Ovary (tissue), 10 donors: ENCODE measurements at places on chromosomes 7 and 10.
A peak's percentile ranks its signal among the peaks of the same experiment; 100 is the strongest.

DNA sequence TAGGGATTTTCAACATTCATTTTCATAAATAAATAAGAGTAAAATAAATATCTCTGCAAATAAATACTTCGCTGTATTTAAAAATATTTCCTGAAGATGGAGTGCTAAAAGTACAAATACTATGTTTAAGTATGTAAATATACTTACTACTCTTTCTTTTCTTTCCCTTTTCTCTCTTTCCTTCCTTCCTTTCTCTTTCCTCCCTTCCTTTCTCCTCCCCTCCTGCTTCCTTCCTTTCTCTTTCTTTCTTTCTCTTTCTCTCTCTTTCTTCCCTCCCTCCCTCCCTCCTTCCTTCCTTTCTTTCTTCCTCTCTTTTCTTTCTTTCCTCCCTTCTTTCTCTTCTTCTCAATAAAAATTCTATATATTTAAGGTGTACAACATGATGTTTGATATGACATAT is 496.1 kb downstream of the CCSER2 start:
- H3K4me3 ChIP-seq: no peak overlapping the region
- H3K36me3 ChIP-seq: no peaks in the 10 kb centered on the region
- no peak for DNase-seq
- H3K27ac ChIP-seq: no peak overlapping the region
- H3K4me1 ChIP-seq: no peaks in the 10 kb centered on the region

DNA sequence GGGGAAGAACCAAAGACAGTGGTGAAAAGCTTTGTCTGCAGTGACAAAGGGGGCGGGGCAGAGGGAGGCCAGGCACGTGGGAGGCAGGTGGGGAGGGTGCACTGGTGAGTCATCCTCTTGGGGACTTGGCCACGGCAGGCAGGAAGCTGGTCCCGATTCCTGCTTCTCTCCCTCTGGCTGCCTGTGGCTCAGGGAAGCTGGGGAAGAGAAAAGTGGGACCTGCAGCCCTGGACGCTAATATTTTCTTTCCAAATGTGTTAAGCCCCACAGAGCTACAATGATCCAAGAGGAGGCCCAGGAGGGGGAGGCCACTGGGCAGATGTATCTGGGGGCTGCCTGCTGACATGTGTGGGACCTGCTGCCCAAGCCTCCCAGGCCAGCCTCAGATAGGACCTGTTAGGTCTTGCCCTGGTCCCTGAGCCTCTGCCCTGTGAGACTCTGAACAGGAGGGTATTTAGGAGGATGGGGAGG is 231.8 kb downstream of the KCNMA1 start:
- DNase-seq: peak; percentile 77
- peaks cover 3% of the 10 kb centered on the region for H3K4me1 ChIP-seq
- H3K4me3 ChIP-seq: no peak overlapping the region
- no peak overlapping the region for H3K27ac ChIP-seq
- no peaks in the 10 kb centered on the region for H3K36me3 ChIP-seq

DNA sequence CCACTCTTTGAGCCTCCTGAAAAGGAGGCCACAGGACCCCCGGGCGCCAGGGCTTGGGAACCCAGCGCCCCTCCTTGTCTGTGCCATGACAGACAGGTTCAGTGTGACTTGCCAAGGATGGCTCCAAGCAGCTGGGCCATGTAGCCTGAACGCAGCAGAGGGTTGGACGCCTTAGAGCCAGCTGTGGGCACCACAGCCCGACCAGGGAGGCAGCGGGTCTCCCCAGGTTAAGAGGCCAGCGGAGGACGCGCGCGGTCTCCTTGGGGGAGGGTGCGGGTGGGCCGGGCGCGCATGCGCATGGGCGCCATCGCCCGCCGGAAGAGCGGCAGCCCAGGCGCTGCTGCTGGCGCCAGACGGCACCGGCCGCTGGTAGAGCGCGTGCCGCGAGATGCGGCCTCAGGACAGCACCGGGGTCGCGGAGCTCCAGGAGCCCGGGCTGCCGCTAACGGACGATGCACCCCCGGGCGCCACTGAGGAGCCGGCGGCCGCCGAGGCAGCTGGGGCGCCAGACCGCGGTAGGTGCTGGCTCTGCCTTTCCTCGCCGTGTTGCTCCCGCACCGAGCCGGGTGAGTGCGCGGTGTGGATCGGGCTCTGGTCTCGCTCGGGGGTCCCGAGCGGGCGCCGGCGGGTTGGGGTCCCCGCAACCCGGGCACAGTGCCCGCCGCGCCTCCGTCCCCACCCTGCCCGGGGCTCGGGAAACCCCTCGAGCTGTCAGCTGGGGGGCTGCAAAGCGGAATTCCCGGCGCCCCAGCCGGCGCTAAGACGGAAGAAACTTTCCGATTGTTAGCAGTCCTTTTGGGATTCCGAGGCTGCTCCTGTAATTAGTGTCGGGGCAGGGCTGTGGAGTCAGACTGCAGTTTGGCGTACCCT is at the start of gene SLC35G1:
Gene SLC35G1, plus strand, starts transcription at position 333 of the 870 bp plus-strand sequence. Its CDS starts 56 bp downstream, at position 389.
- no peak within 1 kb of the TSS for H3K27ac ChIP-seq
- H3K4me1 ChIP-seq: peaks cover 3% of the 10 kb centered on the region
- H3K4me3 ChIP-seq: peak within 1 kb of the TSS; percentile 90
- peak; percentile 49 for DNase-seq
- H3K27me3 ChIP-seq: no peaks in the 10 kb centered on the region

- no peak for DNase-seq
- no peaks in the 10 kb centered on the region for H3K27me3 ChIP-seq
Measured at GRCh38 chr10:34102893-34103506, 712.1 kb downstream of the PARD3 start.

GRCh38 chr7:101410743-101411507 is 48.2 kb downstream of the COL26A1 start:
- no peak for DNase-seq
- no peak overlapping the region for H3K4me3 ChIP-seq
- H3K4me1 ChIP-seq: no peaks in the 10 kb centered on the region
- no peaks in the 10 kb centered on the region for H3K27me3 ChIP-seq

GRCh38 chr7:70313271-70313670 is 715.0 kb downstream of the AUTS2 start:
- no peaks in the 10 kb centered on the region for H3K36me3 ChIP-seq
- peaks cover 3% of the 10 kb centered on the region for H3K4me1 ChIP-seq
- H3K4me3 ChIP-seq: no peak overlapping the region
- no peak for DNase-seq
- no peaks in the 10 kb centered on the region for H3K27me3 ChIP-seq
- no peak overlapping the region for H3K27ac ChIP-seq

- DNase-seq: no peak
- peaks cover 16% of the 10 kb centered on the region for H3K4me1 ChIP-seq
- no peak overlapping the region for H3K4me3 ChIP-seq
Measured at GRCh38 chr7:130903358-130903974, 169.5 kb upstream of the KLF14 start.

DNA sequence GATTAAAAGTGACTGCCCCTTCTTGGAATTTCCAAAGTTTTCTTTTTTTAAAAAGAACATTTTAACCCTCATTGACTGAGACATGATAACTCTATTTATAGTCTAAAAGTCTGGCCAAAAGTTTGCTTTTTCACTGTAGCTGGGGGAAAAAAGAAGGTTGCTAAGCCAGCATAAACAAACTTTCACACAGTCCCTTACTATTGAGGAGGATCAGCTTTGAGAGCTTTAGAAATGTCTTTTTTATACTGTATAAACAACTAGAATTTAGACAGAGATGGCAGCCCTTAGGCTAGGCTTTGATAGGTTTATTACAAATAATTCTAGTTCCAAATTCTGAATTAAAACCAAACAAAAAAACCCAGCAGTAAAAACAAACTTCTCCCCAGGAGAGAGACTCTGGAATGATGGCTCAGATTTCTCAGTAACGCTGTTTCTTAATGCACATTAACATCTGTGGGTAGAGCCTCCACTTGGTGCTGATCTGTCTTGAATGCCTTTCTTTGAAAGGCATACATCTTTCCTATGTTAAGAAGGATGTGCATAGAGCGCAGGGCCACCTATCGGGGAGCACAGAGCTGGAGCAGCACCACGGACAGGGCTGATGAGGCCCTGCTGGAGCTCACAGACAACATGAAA is 100.9 kb upstream of the PDLIM1 start:
- DNase-seq: no peak
- no peaks in the 10 kb centered on the region for H3K36me3 ChIP-seq
- H3K27me3 ChIP-seq: no peaks in the 10 kb centered on the region
- H3K4me3 ChIP-seq: no peak overlapping the region
